ENCODE measurements at places on chromosomes 2 and 18.

DNA sequence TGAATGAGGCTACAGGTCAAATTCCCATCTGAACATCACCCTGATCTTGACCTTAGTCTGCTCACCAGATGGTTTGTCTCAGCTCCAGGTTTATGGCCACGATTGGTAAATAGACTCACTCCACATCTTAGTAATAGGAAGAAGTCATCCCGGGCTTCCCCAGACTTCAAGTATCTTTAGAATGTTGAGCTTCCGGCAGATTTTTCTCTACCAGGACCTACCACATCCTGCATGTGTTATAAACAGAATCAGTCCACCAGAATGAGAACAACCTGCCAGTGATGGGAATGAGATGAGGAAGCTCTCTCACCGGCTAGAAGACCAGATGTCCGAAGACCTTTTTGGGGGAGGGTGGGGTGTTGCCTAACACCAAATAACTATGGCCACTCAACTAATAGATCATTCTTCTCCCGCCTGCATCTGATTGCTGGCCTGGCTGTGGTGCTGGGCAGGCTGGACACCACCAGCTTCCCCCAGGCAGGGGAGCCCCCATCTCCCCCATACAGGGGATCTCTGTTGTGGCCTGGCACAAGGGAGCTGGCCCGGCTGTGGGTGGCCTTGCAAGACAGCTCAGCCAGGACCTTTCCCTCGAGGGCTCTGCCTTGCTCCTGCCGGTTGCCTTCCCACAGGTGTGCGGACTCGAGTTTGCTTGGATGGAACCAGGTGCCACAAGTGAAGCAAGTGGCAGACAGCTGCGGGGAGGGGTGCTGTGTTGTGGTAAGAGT, 88.5 kb downstream of the SH3RF3 start:
- no peak for DNase-seq

DNA sequence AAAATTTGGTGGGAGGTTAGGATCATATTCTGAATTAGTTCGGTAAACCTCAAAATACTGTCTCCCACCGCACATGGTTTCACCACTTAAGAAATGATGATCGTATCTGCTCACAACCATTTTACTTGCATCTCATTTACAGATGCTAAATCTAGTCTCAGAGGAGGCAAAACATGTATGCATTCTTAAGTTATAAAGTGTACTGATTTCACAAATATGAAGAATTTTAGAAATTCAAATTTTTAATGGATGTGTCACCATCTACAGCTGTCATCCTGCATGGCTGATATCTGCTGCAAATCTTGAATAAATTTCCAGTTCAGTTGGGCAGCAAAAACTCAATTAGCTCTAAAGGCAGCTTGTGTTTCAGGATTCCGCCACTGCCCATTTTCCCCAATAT, 243.3 kb upstream of the KCNJ3 start:
- no peak for DNase-seq

DNA sequence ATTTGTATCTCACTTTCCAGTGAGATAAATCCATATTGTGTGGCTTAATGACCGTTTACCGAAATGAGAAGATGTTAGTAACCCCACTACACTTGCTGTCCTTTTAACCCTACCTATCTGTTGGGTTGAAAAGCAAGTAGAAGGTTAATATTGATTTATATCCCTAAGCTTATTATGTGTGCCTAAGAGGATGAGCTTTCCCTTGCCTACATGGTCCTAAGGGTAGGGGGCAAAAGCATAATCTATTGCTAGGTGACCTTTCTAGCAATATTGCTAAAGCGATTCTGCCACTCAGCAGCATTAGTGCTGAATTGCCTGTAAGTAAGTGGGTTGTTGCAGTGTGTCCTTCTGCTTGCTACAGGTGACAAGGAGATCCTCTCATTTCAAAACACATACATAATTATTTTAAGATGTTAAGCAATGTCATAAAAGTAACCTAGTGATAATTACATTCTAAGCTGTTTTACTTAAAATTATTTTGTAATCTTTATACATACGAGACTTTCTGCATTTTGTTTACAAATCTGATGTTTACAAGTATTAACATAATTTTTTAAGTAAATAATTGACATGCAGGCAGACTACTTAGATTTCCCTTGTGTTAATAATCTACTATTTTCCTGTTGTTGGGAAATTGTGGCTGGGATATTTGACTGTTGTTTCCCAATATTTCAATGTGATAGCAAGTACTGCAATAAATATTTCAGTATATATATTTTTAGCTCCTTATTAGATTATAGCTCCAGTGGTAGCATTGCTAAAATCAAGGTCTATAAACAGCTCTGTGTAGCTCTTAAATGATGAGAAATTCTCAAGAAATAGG, 49.1 kb upstream of the CABYR start:
- DNase-seq = no peak

- DNase-seq = no peak
Observed at GRCh38 chr2:224994242-224994823, 47.9 kb downstream of the DOCK10 start.

DNA sequence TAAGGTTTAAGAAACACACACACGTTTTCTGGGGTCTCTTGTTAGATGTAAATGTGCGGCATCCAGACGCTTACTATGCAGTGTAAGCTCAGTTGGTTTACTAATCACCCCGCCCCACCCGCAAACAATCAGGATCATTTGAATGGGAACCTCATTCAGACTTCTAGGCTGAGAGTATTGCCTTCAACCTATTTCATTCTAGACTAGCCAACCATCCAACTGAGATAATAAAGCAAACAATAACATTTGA, 1.3 kb upstream of the FIGN start:
- no peak for DNase-seq

- peak; percentile 52 for DNase-seq
Observed at GRCh38 chr2:29009711-29010677, 28.9 kb downstream of the TOGARAM2 start.

DNA sequence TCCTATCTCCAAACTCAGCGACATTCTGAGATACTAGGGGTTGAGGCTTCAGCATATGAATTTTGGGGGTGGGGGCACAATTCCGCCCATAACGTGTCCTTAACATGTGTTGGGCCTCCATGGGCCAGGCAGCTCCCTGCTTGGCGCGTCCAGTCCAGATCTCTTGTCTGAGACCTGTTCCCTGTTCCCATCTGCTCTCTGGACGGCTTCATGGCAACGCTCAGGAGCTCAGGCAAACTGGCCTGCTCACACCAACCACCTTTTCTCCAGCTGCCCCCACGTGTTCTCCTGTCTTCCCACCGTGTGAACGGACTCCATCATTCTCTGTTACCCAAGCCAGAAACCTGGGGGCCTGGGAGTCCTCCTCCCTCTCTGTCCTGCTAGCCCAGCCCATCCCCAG, 36.4 kb downstream of the ACKR3 start:
- DNase-seq = no peak
